ENCODE measurements at places on chromosomes 6 and 20. TPM values are rescaled to one million over a fixed set of nuclear protein-coding genes. Genes with fewer than 3 reads are reported as not detected.

Gene HLA-DRA
- 1.7 TPM for total RNA-seq

- no peak for DNase-seq
Measured at GRCh38 chr20:3166338-3166912, 6.8 kb upstream of the FASTKD5 start.

GRCh38 chr20:21714297-21715192 is 9.1 kb downstream of the PAX1 start:
- DNase-seq, result no peak

GRCh38 chr6:105178110-105178509 is 1.7 kb downstream of the POPDC3 start:
- DNase-seq, result no peak

DNA sequence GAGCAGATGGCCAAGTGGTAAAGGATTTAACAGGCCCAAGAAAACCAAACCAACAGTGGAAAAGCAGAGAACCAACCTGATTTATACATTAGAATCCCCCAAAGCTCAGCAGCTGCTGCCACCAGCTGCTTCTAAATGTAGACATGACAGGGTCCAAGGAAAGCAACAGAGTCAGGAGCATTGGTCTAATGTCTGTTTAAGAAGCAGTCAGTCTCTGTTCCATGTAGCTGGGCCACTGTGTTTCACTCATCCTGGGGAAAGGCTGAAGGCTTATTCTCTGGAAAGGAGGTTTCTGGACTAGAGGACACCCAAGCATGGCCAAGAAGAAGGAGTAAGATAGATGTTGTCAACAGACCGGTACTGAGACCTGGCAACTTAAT is 75.4 kb downstream of the TMEM244 start:
- DNase-seq, result no peak
